ENCODE measurements at places on chromosomes 5 and 9.

DNA sequence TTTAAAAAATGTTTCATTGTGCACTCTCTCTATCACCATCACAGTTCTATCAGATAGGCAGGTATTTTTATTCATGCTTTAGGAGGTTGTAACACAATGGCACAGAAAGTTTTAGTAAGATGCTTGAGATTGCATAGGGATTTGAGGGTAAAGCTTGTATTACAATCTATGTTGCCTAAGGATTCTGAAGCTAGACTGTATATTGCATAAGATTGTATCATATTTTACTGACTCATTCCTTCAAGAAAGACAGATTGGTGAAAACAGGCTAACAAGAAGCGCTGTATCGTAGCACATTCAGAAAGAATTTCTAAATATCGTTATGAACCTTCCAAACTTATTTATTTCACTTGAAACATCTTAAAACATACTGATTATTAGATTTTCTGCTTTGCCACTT lies 577.7 kb downstream of the EBF1 start:
- DNase-seq, result no peak

DNA sequence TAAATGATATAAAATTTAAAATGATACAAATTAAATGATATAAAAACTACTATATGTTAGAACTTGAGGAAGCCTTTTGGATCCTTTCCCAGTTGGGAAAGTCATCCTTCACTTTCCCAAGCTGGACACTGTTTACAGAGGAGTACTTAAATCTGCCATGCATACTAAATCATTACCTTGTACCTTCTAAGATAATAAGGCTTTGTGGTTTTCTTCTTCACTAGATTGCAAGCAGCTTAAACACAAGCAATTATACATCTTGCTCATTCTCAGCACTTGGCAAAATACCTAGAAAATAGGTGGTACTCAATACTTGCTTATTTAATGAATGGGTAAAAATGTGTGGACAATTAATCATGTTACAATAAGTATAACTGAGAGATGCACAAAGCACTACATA lies 666.8 kb downstream of the PTPRD start:
- no peak for DNase-seq

GRCh38 chr9:15824310-15824709 lies 271.5 kb downstream of the CCDC171 start:
- DNase-seq, result no peak

- no peak for DNase-seq
These were observed 47.2 kb upstream of the COX7C start for GRCh38 chr5:86570427-86571083.

- DNase-seq, result no peak
These were observed 20.4 kb downstream of the GNPDA1 start for GRCh38 chr5:141992349-141992963.

DNA sequence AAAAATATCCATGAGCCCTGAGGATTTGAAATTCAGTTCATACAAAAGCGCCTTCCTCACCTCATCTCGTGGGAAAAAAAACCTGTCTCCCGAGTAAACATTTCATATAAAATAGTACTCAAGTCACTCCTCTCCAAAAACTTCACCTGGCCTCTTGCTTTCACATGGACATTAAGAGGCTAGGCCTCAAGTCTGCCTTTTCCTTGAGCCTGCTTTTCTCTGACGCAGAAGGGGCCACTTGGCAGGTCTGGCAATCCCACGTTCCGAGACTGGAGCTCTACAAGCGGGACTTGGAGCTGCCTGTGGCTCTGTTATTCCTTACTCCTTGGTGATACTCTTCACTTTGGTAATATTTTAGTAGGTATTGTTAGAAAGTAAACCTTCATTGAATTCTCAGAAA lies 26.9 kb upstream of the CKS2 start:
- DNase-seq, result no peak

GRCh38 chr5:82163452-82164175 lies 114.5 kb downstream of the RPS23 start:
- no peak for DNase-seq

- DNase-seq, result no peak
These were observed 13.5 kb downstream of the RFESD start for GRCh38 chr5:95660060-95660459.

DNA sequence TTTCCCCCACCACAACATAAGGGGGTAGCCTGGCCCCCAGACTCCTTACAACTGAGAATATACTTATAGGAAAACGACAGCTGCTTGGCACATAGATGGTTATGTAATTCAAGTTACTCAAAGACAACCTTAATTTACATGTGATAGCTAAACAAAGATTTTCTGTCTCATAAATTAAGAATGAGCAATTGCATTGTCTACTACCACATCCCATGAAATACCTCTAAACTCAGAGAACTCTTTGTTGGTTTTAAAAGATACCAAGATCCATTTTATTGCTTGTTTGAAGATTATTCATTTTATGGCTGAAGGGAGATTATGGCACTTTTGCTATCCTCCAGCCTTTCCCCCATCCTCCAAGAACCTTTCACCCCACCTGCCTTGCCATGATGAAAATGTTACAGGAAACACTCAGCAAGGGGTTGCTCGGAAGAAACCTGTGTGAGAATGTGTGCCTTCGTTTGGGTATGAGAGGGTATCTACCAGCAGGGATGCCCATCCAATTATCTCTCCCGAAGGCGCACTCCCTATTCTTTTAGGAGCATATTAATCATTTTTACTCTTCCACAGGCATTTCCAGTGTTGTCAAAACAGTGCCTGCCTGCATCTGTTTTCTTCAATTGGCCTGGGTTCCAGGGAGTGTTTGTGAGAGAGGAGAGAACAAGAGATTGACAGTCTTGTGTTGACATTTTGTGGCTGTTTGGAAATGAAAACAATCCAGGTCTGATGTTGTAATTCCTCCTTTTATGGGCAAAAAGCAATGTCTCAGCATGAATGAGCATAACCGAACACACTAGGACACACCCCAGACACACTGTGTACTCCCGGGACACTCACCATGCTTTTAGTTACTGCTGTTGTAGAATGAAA lies 208.0 kb upstream of the ANKRD55 start:
- no peak for DNase-seq

GRCh38 chr9:127344368-127345000 lies 52.5 kb upstream of the SLC2A8 start:
- no peak for DNase-seq

GRCh38 chr5:16536246-16536645 lies 70.6 kb upstream of the ZNF622 start:
- no peak for DNase-seq

DNA sequence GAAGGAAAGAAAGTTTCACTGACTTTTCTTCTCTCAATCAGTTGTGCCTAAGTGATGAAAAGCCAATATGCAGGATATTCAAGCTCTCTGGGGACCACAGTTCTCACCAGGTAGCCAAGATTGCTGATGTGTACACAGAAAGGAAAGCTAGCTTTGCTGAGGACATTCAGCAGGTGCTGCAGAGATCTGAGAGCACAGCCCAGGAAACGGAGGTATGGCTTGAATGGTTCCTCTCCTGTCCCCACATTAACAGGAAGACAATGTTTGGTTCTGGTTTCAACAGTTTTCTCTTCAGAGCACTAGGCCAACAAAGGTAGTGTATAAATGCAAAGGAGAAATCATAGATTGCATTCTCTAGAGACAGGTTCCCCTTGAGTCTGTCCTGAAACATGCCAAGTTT lies 69.6 kb downstream of the PTPDC1 start:
- DNase-seq, result no peak

- DNase-seq, result no peak
These were observed 119.5 kb downstream of the ANXA1 start for GRCh38 chr9:73270967-73271721.

DNA sequence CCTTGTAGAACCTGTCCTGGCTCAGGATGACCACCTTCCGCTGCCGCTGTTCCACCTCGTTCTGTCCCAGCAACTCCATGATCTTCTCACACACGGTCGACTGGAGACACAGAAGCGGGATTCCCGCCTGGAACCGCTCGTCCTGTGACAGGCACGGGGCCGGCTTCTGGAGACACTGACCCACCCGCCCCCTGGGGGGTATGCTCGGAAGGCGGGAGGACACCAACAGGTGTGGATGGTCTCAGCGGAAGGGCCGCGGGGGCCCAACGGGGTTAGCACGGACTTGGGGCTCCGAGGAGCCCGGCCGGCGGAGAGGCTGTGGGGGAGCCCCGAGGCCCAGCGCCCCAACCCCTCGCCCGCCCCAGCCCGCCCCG lies 530 bp downstream of the UCK1 start:
- DNase-seq, result no peak

GRCh38 chr5:180339583-180340183 lies 13.5 kb downstream of the GFPT2 start:
- no peak for DNase-seq

GRCh38 chr5:115661101-115661500 lies 35.3 kb upstream of the TMED7 start:
- no peak for DNase-seq

GRCh38 chr5:16606628-16607027 lies 10.2 kb downstream of the RETREG1 start:
- DNase-seq, result no peak

DNA sequence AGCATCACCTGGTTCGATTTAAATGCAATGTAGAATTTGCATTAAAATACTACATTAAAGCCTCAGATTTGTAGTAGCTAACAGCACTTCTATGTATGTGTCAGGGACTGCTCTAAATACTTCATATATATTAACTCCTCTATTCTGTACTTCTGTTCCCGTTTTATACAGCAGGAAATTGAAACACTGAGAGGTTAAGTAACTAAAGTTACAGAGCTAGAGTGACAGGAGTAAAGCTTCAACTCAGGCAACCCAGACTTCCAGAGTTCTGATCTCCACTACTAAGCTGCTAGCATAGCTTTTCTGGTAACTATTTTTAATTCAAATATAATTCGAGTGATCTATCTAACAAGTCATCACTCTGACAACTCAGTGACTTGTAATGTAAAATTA lies 619 bp upstream of the APC start:
- DNase-seq, result no peak

Data from activated naive CD4-positive, alpha-beta T cell treated with anti-CD3 and anti-CD28 coated beads, Interleukin-2, amount 50 U/mL, for 72 hours (primary cell).